Endothelial cell of umbilical vein (primary cell): ENCODE measurements at places on chromosomes 5 and 9. TPM values are rescaled to one million over a fixed set of nuclear protein-coding genes. Genes with fewer than 3 reads are reported as not detected.

SLU7 gene
- 42.7 and 48.2 TPM in 2 replicates for total RNA-seq

DNA sequence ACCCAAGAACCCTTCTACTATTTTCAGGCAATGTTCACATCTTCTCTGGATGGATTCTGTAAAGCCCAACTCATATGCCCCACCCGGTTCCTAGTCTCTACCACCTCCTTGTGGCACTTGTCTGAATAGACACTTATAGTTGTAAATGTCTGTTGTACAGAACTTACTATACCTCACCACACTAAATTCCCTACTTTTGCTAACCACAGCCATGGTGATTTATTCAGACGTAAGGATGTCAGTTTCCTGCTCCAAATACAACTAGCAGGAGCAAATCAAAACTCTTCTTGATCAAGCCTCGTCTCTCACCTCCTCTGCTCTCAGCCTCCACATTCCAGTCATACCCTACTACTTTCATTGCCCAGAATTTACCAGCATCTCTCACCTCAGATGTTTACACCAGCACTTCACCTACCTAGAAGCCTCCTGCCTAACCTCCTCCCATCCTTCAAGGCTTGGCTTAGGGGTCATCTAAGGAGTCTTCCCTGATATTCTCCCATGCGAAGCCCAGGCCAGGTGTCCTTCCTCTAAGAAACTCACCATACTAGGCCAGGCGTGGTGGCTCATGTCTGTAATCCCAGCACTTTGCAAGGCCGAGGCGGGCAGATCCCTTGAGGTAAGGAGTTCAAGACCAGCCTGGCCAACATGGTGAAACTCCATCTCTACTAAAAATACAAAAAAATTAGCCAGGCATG, 75.5 kb downstream of the MAPKAP1 start:
- peak; percentile 73 for DNase-seq

IL4 gene
- total RNA-seq: not detected in 2 replicates

GRCh38 chr5:42612750-42613366, 143.8 kb upstream of the CCDC152 start:
- no peak for DNase-seq

DNA sequence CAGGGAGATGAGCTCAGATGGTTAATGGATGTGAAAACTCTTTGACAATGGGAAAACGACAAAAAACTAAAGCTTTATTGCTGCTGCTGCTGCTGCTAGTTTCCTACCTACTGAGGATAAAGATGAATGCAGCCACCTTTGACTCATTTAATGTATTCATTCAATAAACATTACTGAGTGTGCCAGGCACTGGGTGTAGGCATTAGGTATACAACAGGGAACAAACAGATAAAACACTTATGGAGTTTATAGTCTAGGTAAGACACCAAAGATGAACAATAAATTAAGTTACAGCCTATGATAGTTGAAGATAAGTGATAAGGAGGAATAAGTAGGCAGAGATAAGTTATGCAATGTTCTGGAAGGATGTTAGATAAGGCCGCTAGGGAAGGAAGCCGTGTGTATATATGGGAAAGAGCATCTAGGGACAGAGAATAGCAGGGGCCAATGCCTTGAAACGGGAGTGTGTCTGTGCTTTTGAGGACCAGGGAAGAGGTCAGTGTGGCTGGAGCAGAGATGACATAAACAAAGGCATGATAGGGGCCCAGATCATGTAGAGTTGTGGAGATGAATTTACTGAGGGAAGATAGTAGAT, 477.6 kb downstream of the NTRK2 start:
- no peak for DNase-seq

GRCh38 chr5:176631383-176632200, 1.1 kb downstream of the EIF4E1B start:
- DNase-seq: no peak

DNA sequence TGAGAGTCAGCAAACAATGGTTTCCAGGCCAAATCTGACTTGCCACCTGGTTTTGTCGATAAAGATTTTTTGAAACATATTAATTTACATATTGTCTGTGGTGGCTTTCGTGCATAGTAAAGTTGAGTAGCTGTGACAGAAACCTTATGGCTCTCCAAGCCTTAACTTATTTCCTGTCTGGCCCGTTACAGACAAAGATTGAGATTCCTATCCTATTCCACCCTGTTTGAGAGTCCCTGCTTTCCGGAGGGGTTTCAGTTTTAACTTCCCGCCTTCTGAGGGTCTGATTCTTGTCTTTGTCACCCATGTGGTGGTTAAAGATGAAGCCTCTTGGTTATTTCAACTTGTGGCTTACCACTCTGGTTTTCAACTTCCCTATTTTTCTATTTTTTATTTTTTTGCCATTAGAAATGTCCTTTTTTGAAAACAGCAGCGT, 11.4 kb downstream of the OTULIN start:
- no peak for DNase-seq

DNA sequence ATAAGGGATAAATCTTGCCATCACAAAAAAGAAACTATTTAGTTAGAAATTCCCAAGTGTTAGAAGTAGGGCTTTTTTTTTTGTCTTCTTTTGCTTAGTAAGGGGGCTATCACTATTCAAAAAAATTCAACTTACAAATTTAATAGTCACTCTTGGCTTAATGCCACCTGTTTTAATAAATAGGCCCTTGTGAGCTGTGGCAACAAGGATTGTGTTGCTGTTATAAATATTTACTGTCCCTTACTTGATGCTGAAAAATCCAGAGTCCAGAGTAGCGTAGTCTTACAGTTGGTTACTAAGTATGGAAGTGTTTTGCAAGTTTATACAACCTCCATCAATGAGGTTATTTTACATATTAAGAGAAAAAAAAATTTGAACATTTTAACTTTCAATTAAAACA, 21.4 kb upstream of the CEP78 start:
- no peak for DNase-seq

DNA sequence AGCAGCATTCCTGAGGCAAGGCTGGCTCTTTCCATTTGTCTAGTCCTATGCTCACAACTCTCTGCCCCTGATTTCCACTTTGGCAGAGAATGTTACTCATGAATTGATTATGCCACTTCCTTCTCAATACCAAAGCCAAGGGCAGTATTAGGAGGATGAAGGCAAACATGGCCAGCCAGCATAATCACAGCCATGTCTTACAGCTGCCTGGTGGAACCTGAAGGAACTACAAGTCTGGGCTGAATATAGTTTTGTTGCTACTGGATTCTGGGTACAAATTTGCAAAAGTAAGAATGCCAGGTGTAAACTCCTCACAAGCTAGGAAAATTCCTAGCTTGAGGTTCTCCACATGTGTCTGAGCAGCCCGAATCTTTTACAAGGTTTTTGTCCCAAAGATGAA, 4.2 kb downstream of the SIL1 start:
- DNase-seq: no peak
